Activated CD4-positive, alpha-beta T cell treated with anti-CD3 and anti-CD28 coated beads, Interleukin-2, amount 50 U/mL, for 48 hours (primary cell): ENCODE measurements at places on chromosomes 7 and 10.
A peak's percentile ranks its signal among the peaks of the same experiment; 100 is the strongest.

- DNase-seq, result no peak
Observed at GRCh38 chr10:92890471-92890870, 42.2 kb downstream of the EXOC6 start.

DNA sequence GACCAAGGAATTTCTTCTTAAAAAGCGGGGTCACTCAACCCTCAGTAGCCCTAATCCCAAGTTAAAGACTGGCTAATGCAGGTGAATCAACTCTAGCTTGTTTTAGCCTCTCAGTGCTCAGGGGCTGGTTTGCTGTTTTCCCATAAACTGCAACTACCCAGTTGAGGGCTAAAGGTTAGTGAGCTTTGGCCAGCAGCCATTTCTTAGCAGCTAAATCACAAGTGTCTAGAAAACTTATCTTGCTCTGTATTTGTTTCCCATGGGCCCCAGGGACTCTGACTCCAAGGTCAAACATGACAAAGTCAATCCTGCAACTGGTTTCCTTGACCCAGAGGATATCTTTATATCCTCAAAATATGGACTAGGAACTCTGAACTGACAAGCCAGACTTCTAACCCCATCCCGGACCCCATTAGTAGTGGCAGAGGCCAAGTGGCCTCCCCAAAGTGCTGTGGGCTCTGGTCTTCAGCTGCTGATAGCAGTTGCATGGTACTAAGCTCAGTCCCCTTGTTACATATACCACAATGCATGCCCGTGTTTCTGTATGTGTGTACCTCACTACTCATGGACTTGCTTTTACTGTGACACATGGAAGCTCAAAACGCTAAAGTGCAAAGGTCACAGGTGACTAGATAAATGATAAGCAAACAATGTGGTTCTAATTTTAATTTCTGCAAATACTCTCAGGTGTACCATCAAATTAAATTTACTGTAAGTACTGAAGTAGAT lies 793.0 kb upstream of the IGFBP3 start:
- no peak for DNase-seq

DNA sequence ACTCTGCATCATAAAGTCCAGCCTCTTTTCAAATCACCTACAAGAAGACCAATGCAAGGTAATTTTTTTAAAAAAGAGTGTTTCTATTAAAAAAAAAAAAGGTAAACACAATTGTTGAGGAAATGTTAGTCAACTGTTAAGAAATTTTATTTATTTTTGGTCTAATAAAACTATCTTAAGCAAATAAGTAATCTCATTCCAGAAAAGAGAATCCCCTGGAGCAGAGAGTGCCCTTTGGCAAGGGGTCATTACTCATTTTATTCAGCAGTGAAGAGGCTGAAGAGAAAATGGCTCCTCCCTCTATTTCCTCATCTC lies 63.4 kb upstream of the GSDME start:
- DNase-seq, result no peak

- no peak for DNase-seq
Observed at GRCh38 chr10:67783606-67784294, 54.2 kb downstream of the DNAJC12 start.

DNA sequence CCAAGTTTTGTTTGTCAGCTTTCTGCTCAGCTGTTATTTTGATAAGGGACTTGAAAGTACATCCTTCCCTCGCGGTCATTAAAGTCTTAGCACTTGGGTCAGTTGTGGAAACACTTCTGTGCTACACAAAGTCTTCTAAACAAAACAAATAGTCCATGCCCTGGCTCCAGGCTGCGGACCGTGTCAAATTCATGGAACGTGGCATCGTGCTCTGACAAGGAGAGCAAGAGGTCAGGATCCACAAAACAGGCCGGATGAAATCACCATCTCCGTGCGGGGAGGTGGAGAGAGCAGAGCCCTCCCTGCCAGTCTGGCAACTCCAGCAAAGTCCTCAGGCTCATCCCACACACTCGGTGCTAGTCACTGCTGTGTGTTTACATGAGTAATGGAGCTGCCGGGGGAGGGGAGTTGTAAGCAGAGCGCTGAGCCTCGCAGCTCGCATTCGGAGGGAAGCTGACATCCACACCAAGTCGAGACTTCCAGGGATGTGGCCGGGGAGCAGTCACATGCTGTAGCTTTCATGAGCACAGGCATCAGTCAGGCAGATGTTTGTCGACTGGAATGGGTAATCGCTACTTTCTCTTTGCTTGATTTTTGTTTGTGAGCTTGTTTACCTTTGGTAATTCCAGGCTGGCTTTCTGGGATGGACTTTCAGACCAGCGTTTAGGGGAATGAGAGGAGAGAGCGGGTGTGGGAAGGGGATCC lies 147.6 kb downstream of the ARID5B start:
- DNase-seq, result peak; percentile 80

DNA sequence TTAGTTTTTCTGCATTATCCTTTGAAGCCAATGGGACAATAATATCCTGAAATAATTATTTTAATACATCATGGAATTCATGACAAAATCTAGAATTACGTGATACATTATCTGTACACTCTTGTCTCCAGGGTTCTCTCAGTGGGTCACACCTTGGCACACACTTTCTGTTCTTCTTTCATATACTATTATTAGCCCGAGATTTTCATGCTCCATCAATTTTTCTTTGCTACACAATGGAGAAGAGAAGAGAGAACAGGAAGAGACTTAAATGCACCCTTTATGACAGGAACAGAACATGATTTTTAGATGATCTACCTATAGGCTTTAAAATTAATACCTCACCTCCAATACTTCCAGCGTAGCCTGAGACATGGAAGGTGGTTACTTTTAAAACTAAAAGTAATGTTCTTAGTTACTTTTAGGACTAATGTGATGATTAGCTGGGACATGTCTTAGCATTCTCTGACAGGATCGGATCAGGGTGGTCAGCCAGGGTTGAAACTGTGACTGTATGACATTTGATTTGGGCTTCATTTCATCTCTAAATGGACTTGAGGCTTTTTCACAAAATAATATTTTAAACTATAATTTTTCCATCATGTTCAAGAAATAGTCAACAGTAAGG lies 148.2 kb upstream of the WNT16 start:
- no peak for DNase-seq

- peak; percentile 21 for DNase-seq
Observed at GRCh38 chr7:140639366-140640053, 1.1 kb downstream of the DENND2A start.

GRCh38 chr10:118332236-118332635 lies 9.9 kb downstream of the FAM204A start:
- DNase-seq, result no peak

DNA sequence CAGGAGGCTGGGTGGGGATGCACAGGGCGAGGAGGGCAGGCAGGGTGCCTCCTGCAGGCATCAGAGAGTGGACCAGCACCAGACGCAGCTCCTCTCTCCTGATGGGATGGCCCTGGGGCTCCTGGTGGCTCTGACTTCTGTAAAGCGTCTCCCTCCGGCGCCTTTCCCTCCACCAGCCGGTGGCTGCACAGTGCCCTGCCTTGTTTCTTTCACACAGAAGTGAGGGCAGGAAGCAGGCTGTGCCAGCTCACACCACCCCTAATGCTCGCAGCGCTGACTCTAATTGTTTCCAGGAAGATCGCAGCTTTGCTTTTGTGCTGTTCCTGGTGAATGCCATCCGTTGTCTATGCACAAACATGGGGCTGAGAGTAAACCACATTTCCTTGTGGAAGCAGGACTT lies 152.3 kb upstream of the LANCL2 start:
- no peak for DNase-seq

DNA sequence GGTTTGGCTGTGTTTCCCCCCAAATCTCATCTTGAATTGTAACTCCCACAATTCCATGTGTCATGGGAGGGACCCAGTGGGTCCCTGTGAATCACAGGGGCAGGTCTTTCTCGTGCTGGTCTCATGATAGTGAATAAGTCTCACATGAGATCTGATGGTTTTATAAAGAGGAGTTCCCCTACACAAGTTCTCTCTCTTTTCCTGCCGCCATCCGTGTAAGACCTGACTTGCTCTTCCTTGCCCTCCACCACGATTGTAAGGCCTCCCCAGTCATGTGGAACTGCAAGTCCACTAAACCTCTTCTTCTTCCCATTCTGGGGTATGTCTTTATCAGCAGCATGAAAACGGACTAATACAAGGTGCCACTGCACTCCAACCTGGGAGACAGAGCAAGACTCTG lies 329.2 kb downstream of the TNS3 start:
- DNase-seq, result no peak

DNA sequence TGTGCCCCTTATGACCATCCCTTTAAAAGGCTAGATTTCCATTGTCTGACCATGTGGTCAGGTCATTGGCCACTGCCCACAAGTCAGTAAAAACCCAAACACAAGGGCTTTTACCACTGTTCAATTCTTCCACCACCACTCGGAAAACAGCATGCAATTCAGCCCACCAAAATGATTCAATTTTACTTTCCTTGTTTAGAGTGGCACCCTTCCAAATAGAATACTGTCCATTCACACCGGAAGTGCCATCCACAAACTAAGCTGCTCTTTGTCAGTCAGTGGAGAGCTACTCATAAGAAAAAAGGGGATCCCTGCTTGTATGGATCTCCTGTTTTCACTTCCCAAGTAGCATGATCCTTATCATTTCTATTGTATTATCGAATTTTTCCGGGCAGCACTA lies 350.7 kb upstream of the MBL2 start:
- DNase-seq, result no peak

DNA sequence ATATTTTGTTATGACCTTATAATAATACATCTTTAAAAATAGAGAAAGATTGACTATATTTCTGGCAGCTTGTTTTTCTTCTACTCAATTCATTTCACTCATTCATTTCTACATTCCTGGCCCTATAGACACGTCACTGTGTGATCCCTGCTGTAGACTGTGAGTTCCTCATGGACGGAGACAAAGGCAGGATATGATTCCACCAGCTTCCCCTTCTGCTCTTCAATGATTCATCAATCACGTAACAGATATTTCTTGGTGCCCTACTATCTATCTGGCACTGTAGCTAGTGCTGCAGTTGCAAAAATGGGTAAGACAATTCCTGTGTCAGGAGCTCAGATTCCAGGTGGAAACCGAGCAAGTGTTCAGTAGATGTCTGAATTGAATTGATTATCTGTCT lies 415.0 kb downstream of the SFMBT2 start:
- DNase-seq, result no peak

DNA sequence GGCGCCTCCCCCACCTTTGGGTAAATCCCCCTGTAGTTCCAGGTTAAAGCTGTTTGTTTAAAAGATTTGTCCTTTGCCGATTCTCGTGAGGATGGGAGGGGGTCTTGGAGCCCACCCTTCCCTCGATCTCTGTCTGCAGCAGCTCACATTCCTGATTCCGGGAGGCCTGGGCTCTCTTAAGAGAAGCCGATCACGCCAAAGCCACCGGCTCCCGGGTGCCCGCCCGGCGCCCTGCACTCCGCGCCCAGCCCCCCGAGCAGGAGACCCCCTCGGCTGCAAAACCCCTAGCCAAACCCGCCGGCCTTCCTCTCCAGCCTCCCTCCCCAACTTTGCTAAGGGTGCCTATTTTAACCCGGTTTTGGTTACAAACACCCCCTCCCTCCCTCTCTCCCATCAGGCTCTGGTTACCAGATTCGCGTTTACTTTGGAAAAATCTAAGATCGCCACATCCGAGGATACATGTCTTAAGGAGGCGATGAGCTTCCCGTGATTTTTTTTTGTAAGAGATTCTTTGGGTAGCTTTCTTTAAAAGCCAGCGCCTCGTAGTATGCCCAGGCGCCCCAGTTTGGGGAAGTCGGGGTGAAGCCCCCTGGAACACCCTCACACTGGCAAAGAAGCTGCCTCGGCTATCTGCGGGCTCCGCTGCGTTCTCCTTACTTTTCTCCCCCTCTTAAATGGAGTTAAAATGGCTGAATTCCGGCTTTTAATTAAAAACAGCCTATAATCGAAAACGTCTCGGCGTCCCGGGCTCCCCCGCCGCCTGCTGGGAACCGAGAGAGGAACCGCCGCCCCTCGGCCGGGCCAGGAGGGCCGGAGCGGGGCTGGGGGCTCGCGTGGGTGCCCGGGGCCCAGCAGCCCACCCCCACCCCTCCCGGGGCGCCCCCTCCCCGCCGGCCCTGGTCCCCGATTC lies 983 bp downstream of the TNRC18 start:
- peak; percentile 24 for DNase-seq

GRCh38 chr7:127485482-127485881 lies 93.0 kb upstream of the ZNF800 start:
- no peak for DNase-seq
